ENCODE measurements at places on chromosomes 1 and 21.

GRCh38 chr1:176073524-176074157, 133.4 kb downstream of the COP1 start:
- peak; percentile 10 for DNase-seq

GRCh38 chr1:99598738-99599411, 47.0 kb upstream of the PALMD start:
- no peak for DNase-seq

DNA sequence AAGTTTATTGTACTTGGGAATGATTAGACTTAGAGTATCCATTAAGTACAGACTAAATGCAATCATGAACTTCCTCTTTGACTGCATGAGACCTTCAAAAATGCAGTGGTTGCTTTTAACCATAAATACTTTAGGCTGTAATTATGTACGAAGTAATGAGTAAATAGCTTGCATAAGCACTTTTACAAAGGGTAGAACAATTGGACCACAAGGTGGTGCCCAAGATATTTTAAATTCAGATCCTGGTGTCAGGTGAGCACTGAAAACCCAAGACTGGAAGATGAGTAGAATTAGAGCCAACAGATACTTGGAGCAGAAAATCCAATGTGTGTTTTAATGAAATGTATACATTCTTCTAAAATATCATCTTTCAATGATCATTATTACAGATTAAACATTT, 43.4 kb upstream of the RHOU start:
- DNase-seq = no peak

DNA sequence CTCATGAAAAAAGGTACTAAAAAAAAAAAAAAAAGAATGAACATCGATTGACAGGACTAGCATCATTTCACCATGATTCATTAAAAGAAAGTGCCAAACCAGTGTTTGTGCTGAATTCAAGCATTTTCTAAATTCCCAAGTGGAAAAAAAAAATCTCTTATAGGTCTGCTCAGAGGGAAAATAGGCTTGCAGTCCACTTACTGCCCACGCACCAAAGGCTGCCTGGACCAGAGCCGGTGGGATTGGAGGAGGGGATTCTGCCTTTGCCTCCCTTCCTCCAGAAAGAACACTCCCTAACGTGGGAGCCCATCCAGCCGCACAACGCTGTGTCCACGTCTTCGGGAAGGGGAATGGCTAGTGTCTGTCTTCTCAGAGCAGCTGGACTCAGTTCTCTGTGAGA, 5.5 kb upstream of the TRAPPC10 start:
- no peak for DNase-seq

GRCh38 chr1:40315795-40316594, 1.1 kb downstream of the COL9A2 start:
- no peak for DNase-seq

DNA sequence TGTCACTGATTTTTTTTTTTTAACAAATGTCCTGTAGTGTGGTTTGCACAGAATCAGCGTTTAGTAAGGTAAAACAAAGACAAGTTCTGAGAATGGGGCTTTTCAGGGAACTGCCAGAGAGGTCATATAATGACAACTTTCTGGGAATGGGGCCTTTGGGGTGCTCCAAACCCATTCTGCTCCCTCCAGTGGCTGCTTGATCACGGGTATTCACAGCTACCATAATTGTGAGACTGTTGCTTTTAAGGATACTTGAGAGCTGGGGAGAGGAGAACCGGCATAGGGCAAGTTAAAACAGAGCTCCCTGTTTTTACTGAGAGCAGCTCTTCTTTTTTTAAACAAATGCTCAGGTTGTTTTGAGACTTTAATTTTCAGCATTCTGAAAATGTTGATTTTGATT, 48.2 kb downstream of the CYP2J2 start:
- no peak for DNase-seq

DNA sequence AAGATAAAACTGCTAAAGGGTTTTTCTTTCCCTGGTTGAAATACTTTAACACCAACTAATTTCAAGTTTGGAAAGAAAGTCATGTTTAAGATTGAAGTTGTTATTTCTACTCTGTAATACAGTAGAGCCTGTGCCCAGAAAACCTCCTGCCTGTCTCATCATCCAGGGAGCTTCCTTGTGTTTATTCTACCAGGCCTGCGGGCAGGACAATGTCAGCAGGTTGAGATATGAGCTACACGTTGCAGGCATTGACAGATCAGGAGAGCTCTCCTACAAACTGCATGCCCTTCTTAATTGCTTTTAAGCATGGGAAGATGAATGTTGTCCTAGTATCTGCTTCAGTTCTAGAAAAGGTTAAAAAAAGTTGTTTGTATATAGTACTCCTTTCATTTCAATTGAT, 43.1 kb upstream of the CTBS start:
- no peak for DNase-seq

- no peak for DNase-seq
These were observed 2.3 kb downstream of the IFI44L start for GRCh38 chr1:78622548-78622947.

GRCh38 chr1:177023249-177023648, 141.3 kb downstream of the ASTN1 start:
- no peak for DNase-seq

GRCh38 chr1:231666937-231667608, 40.5 kb downstream of the DISC1 start:
- no peak for DNase-seq

DNA sequence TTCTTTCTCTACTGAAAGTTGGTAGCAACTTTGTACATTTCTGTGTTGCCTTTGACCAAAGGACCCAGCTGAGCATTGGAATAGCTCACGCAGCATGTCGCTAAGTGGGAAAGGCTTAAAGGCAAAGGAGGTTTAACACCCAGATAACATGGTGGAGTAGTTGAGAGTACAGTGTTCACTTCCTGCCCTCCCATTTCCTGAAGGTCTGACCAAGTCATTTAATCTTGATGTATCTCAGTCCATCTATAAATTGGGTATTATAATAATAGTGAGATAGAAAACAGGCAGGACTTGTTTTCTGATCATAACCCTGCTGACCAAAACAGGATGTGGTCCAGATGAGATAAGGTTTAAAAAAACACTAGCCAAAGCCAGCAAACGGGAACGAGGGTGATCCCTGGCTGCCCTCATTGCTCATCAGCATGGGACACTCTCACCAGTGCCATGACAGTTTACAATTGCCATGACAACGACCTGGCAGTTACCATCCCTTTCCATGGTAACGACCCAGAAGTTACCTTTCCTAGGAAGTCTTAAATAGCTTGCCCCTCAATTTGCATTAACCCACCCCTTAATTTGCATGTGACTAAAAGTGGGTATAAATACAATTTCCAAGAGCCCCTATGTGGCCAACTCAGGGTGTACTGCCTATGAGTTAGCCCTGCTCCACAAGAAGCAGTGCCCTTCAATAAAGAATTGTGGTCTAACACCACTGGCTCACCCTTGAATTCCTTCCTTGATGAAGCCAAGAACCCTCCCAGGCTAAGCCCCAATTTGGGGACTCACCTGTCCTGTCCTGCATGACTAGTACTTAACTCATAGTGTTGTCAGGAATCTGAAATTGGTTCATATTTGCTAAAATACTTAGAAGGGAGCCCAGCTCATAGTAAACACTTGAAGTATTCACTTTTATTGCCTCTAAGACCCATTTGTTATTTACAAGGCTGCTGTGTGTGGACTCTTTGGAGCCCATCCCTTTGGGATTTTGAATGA, 28.4 kb upstream of the FHAD1 start:
- no peak for DNase-seq
